ENCODE measurements at places on chromosomes 12 and 14.

DNA sequence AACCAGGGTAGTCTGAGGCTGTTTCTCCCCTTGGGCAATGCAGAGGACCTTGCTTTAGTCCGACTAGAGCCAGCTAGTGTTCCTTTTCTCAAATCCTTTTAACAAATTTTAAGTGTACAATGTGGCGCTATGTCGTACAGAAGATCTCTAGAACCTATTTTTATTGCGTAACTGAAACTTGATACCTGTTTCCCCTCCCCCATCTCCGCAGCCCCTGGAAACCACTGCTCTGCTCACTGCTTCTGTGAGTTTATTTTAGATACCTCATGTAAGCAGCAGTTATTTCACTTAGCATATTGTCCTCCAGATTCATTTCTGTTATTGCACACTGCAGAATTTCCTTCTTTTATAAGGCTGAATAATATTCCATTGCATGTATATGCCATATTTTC, 1092.3 kb downstream of the AACS start:
- DNase-seq, result no peak

GRCh38 chr14:51657762-51658161, 6.1 kb downstream of the FRMD6 start:
- no peak for DNase-seq

GRCh38 chr14:73645248-73645610, 443 bp downstream of the DNAL1 start:
- no peak for DNase-seq

- no peak for DNase-seq
These were observed 58.6 kb upstream of the MANSC4 start for GRCh38 chr12:27838543-27839185.

DNA sequence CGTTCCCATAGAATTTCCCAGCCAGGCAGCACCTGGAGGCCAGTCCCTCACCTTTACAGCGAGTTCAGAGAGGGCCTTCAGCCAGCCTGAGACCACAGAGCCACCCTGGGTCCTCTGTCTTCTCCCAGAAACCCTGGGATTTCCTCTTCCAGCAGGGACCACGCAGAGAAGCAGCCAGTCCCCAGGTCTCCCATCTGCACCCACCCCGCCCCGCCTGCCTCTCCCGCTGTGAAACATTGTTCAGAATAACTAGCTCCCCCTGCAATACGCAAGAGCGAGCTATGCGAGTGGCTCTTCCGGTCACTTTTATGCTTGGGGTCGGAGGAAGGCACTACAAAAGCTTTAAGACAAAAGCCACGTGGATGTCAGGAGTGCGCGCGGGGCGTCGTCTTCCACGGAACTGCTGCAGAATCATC, 77.8 kb downstream of the SERPINA3 start:
- no peak for DNase-seq

GRCh38 chr12:124505001-124505818, 62.2 kb downstream of the NCOR2 start:
- no peak for DNase-seq

DNA sequence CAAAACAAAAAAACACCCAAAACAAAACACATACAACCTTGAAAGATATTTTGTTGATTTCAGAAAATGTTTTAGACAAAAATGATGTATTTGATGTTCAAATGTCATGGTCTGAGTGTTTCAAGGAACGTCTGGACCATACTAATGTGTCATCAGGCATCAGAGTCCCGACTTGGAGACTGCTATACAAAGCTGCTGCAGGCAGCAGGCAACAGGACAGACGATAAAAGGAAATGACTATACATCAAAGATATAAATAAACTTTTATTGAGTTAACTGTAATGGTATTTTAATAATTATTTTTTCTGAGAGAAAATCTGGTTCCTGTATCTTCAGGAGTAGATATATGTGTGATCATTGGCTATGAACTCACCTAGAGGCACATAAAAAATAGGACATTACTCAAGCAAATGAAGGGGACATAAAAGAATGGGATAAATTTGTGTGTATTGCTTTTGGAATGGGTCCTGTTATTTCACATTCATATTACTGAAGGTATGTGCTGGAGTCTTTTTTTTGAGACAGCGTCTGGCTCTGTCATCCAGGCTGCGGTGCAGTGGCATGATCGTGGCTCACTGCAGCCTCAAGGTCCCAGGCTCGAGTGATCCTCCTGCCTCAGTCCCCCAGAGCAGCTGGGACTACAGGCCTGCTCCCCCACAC, 87.3 kb upstream of the HECTD1 start:
- no peak for DNase-seq

DNA sequence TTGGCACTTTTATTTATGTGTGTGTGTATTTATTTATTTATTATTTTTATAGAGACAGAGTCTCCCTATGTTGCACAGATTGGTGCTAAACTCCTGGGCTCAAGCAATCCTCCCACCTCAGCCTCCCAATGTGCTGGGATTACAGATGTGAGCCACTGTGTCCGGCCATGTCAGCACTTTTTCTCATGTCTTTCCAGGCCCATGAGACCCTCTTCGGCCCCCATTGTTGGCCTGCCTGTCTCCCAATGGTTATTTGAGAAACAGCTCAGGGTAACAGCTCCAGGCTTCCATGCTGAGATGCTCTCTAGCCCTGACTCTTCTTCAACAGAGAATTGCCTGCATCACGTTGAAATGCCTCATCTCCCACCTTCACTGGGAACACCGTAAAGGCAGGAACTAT, 34.4 kb downstream of the TMEM30B start:
- no peak for DNase-seq

DNA sequence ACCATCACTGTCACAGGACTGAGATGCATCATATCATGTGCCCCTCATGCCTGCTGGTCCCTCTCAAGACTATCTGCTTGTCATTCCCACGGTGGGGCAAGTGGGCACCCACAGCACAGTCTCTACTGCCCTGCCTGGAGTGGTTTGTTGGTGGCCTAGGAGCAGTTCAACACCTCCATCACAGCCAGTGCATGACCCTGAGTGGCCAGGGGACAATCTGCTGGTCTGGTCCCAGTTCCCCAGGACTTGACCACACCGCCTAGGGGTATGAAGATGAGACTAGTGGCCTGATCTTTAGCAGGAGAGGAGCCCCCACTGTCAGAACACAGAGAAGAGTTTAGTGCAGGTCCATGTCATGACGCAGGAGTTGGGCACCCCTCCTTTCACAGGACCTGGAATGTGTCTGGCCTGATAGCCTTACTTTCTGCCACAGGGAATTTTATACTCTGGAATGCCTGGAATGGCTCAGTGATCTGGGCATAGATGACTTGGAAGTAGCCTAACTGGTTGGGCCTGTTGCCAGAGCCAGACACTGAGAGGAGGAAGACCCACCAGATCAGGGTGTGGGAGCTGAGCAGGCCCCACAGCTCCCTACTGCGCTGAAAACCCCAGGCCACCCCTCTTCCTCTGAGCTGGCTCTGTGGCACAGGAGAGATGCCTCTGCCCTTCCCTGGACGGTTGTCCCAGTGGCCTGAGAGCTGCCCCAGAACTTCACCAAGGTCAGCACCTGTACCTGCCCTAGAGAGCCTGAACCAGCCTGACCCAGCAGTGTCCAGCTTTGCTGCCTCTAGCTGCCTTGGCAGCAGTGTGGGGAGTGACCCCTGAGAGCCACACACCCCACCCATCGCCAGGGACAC, 83.3 kb downstream of the PUS7L start:
- DNase-seq, result no peak

DNA sequence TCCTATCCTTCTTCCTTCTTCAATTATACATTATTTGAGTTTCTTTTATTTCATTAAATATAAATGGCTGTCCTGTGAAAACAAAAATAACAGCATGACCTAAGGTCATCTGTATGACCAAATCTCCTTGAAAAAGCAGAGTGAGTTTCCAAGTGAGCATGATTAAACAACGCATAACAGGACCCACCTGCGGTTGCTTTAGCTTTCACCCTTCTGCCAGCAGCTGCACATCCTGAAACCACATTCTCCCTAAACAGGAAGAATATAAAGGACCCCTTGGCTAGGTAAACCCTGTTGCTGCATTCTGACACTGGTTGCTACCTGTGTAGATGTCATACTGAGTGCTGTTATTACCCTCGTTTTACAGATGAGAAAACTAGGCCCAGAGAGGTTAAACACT, 42.8 kb upstream of the CPM start:
- no peak for DNase-seq

GRCh38 chr14:50520947-50521815, 11.2 kb downstream of the MAP4K5 start:
- no peak for DNase-seq

DNA sequence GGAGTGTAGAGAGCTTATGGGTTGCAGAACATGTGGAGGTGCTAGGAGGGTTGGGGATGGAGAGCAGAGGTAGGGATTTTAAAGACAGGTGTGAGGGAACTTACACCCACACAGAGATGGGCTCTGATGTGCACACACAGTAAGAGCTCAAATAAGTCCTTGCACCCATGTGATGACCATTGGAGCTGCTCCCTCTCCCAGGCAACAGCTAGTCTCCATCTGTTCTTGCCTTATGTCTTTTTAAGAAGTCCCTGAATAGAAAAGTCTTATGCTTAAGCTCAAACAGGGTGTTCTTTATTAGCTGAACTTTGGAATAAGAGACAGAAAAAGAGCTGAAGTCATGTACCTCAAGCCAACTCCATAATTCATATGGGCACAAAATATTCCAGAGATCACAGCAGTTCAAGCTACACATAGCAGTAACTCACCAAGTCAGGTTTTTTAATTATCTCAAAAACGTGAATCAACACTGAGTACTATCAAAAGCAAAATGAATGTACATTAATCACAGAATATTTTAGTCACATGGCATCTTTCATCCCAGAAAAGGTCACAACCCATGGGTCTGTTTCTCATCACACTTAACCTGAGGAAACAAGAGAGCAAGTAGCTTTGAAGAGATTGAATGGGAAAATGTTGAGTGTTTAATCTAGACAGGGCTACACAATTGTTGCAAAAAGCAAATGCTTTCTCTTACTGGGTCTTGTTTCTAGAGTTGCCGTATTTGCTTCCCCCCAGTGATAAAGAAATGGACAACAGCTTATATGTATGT, 1513.6 kb upstream of the SEL1L start:
- DNase-seq, result no peak

GRCh38 chr12:118625050-118625675, 248.8 kb downstream of the SUDS3 start:
- DNase-seq, result no peak

- no peak for DNase-seq
These were observed 36.5 kb downstream of the UBE3B start for GRCh38 chr12:109513977-109514376.

- no peak for DNase-seq
These were observed 84.3 kb downstream of the ETNK1 start for GRCh38 chr12:22709292-22709691.

GRCh38 chr12:51264297-51264696, 5.9 kb downstream of the SMAGP start:
- no peak for DNase-seq

DNA sequence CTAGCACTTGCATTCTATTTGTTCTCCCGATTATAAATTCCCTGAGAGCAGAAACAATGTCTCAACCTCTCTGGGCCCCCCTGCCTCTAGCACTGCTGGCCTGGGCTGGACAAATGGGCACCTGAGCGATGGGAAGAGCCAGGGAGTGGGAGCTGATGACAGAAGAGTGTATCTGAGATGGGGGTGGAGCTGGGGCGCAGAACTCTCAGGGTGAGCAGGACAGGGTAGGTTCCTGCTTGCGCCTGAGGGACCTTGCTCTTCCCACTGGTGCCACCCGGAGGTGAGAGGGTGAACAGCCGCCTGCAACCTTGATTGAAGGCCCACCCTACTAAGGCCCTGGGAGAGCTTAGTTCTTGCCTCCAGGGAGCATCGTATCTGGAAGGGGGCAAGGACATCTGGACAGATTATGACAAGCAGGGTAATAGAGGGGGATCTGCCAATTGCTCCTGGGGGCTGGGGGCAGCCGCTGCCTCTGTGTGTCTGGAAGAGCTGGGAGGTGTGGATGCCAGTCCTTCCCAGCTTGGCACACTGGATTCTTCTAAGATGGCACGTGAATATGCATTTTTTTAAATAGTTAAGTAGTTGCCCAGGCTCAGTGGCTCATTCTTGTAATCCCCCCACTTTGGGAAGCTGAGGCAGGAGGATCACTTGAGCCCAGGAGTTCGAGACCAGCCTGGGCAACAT, 43.0 kb upstream of the TSPAN9 start:
- DNase-seq, result no peak

DNA sequence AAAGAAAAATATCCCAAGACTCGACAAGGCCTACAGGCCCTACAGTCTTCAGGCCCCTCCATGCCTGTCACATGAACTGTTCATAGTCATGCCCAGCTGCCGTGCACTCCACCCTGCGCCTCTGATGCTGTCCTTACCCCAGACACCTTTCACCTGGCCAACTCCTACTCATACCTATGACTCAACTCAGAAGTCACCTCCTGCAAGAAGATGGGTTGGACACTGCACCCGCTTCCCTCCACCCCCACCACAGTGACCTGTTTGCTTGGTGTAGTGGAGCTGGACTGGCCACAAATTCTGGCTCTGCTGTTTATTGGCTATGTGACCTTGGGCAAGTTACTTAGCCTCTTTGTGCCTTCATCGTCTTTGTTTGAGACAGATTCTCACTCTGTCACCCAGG, 56.2 kb downstream of the PHETA1 start:
- no peak for DNase-seq

GRCh38 chr14:105123981-105124765, 44.4 kb downstream of the JAG2 start:
- DNase-seq, result no peak

- no peak for DNase-seq
These were observed 44.2 kb downstream of the IRF2BPL start for GRCh38 chr14:76984297-76984696.

- no peak for DNase-seq
These were observed 10.8 kb upstream of the IPO8 start for GRCh38 chr12:30706476-30706875.

DNA sequence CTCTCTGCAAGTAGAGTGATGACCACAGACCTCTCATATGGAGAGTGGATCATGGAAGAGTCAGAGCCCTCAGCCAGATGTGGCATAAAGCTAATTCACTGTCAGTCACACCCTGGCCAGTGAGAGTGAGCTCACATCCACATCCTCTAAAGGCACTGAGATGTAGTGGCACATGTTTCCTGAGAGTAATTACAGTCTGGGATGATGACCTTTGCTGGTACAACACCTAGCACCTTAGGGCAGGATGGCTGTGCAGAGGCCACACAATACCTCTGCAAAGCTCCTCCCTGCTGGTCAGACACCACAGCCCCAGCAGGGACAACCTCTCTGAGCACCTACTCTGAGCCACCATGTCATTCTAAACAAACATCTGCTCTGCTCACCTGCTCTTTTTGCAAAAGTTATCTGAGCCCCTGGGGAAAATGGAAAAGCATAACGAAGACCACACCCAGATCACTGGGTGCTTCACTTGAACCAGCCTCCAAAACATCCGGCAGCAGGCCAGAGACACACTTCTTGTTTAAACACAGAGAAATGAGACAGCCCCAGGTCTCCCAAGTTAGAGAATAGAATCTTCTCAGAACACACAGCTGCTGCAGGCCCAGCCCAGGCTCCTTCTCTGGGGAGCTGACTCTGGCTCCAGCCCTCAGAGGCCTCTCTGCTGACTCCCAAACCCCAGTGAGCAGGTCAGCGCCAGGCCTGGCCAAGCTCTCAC, 30.3 kb downstream of the PITPNM2 start:
- no peak for DNase-seq

DNA sequence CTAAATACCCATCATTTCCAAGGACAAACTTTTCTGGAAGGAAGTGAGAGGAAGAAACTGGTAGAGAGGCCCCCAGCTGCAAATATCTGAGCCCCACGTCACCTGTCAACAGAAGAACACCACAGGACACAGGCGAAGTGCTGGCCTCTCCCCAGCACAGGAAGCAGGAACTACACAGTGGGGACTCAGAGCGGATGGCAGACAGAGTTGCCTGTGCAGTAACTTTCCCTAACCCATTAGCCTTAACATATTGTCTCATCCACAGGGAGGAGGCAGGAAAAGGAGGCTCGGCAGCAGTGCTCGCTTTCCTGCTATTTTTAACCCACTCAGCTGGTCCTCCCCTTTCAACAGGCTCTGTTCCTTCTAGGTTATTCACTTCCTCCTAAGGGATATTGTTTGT, 111.5 kb upstream of the TMPO start:
- no peak for DNase-seq

Measured in activated gamma-delta T cell (primary cell).